CD4-positive, alpha-beta T cell treated with Interleukin-17A for 1 hour (primary cell): ENCODE measurements at places on chromosomes 13 and 19.

DNA sequence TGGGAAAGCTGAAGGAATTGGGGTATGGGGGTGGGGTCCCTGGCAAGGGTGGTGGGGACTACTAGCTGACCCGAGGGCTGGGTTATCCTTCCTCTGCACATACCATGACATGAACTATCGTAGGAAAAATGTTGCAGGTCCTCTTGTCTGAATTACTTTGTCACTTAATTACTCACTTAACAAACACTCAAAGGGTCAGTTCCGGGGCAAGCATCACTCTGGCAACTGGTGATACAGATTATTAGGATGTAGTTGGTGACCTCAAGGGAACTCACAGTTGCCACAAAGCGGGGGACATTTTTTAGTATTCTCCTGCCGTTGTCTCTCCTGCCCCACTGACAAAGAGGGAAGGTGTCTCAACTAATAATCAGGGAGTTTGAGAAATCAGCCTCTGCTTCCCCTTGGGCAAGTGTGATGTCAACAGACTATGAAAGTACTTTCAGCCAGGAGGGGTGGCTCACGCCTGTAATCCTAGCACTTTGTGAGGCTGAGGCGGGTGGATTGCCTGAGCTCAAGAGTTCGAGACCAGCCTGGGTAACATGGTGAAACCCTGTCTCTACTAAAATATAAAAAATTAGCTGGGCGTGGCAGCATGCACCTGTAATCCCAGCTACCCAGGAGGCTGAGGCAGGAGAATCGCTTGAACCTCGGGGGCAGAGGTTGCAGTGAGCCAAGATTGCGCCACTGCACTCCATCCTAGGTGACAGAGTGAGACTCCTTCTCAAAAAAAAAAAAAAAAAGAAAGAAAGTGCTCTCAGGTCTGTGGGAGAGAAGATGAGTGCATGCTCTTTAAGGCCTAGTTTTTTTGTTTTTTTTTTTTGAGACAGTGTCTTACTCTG, 10.3 kb downstream of the DNAJB1 start:
- DNase-seq = peak; percentile 37

- DNase-seq = no peak
These were observed 60.6 kb upstream of the NBEA start for GRCh38 chr13:34881494-34881893.

DNA sequence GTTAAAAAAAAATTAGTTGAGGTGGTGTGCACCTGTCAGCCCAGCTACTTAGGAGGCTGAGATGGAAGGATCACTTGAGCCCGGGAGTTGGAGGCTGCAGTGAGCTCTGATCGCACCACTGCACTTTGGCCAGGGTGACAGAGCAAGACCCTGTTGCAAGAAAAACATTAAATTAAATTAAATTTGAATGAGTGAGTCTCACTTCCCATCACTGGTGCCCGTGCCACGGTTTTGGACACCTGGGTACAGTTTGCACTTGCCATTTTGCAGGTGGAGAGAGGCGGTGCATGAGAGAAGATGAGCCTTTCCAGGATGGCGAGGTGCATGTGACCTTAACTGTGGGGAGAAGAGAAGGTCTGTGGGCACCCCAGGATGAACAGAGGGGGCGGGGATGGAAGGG, 60.3 kb upstream of the ZNF536 start:
- no peak for DNase-seq

DNA sequence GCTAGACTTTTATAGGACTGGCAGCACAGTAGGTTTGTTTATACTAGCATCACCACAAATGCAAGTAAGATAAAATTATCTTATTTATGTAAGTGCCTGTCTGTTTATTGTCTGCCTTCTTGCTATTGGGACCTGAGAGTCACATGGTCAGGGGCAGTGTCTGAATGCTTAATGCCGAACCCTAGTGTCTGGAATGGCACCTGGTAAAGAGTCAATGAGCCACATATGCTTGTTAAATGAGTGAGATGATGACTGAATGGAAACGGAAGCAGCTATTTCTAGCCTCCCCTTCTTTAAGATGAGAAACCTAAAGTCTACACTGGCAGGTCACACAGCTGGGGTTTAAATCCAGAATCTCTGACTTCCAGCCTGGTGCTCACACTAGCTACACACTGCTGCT, 92.2 kb downstream of the STOML3 start:
- no peak for DNase-seq

DNA sequence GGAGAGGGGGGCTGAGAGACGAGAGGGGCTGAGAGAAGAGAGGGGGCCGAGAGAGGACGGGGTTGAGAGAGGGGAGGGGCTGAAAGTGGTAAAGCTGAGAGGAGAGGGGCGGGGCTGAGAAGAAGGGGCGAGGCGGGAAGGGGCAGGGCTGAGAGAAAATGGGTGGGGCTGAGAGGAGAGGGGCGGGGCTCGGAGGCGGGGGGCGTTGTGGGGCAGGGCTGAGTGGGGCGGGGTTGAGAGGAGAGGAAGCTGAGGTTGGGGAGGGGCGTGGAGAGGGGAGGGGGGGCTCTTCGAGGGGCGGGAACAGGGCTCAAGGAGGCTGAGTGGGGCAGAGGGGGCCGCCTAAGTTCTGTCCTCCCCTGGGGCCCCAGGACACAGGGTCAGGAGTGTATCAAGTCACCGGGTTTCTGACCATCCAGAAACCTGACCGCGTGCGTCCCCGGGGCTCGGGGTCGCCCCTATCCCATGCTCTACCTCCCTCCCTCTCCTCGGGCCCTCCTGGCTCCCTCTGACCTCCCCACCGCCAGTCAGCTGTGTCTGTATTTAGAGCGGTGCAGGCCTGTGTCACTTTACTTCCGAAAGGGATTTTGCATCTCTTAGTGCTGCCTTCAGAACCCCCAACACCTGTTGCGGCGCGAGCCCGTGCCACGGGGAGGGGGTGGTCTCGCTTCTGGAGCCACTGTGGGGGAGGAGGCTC, 38.6 kb upstream of the SEMA6B start:
- peak; percentile 60 for DNase-seq

DNA sequence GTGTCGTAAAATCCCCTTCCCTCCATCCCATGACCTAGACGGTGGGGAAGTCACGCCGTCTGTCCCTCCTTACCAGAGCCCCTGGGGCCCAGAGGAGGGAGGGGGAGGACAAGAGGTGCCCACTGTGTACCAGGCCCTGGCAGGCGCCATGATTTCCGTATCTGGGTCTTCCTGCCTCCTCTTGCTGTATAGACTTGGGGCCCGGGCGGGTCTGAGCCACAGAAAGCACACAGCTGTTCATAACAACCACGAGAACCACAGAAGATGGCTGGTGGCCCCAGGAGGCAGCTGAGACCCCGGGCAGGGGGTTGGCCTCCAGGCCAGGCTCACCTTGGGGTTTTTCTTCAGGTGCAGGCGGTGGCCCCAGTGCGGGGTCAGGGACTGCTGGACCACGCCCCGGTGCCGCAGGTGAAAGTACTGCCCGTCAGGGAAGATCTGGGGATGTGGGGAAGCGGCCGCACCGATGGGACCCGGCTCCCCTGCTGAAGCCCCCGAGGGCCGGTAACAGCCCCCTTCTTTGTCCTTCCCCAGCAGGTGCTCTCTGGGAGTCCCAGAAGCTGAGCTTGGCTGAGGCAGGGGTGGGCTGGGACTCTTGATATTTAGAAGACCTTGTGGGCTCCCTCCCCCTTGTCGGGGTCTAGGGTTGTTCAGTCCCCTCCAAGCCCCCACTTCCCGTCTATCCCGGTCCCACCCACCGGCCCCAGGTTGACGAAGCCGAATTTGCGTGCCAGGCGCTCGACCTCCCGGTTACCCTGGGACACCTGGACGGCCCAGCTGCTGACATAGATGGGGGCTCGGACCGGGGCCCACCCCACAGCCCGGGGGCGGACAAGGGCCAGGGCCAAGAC, 463 bp downstream of the PCSK4 start:
- no peak for DNase-seq

DNA sequence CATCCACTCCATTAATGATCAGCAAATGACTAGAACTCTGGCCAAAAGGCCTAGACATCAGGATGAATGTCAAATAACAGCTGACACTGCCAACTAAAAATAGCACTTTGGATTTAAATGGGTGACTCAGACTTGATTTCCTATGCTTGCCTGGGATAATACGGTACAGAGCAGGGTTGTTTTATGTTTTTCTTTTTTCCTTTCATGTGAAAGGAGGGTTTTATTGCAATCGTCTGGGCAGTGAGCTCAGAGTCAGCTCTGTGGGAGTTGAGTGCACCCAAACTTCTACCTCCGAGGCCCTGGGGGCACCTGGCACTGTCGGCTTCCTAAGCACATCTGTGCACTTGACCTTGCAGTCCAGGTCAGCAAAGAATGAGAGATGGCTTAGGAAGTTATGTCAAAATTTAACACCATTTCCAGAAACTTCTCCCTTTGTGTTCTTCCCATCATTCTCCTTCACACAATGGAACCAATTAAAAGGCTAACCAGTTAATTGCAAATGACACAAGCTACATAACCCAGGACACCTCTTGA, 134.1 kb downstream of the LACC1 start:
- DNase-seq = no peak

DNA sequence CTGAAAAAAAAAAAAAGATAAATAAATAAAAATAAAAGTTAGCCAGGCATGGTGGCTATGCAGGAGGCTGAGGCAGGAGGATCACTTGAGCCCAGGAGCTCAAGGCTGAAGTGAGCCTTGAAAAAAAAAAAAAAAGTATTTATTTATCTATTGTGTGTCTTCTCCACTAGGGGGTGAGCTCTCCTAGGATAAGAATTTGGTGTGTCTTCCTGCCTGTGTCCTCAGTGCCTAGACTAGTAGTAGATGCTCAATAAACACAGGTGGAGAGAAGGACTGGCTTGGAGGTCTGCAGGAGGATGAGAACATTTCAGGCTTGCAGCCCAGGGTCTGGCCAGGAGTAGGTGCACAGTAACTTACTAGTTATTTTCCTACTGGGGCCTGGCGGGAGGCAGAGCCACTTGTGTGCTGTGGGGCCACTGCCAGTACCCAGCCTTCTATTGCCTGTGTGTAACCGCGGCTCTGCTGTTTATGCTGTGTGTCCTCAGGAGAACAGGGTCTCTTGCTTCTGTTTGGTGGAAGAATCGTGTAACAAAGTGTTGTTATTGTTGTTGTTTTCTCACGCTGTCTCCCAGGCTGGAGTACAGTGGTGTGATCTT, 5.4 kb downstream of the LMTK3 start:
- peak; percentile 76 for DNase-seq

- no peak for DNase-seq
These were observed 45.2 kb upstream of the AMER2 start for GRCh38 chr13:25217023-25217885.

DNA sequence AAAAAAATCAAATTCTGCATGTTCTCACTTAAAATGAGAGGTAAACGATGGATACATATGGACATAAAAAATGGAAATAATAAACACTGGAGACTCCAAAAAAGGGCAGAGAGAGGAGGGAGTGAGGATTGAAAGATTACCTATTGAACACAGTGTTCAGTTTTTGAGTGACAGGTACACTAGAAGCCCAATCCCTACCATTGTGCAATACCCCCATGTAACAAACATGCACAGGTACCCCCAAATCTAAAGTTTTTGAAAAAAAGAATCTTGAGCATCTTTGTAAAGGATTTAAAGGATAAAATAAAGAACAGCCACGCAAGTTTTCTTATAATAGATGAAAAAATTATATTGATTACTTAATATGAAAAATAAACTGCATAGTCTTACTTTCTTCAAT, 16.7 kb upstream of the CLC start:
- no peak for DNase-seq

DNA sequence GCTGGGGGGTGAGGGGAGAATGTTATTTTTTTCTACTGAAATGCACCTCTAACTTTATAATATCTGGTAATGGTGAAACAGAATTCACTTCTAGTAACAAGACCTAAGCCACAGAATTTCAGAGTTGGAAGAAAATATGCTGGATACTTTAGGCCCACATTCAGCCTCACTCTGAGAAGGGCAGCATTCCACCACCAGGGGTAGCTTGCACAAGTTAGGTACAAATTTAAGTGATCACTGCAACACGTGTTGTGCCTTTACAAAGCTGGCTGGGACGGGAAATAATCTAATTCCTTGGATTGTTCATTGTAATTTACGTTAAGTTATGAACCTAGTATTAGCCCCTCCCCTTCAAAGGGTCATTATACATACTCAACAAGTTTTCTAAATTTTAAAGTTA, 192.3 kb downstream of the RGCC start:
- no peak for DNase-seq

GRCh38 chr13:21364916-21365315, 94.2 kb downstream of the ZDHHC20 start:
- no peak for DNase-seq

DNA sequence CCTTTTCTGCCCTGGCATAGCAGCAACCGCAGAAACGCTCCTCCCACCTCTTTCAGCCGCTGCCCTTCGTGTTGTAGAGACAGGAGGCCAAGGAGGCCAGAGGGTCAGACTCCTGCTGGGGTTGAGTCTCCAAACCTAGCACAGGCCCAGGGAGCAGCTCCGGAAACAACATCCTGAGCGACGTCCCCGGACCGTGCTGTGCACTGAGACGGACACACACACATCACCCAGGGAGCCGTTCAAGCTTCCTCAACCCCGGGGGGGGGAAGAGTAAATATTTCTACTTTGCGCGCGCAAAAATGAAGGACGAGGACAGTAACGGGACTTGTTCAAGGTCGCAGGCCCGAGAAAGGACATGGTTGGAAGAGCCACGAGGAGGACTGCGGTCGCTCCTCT, 657 bp downstream of the ZNF550 start:
- peak; percentile 3 for DNase-seq

DNA sequence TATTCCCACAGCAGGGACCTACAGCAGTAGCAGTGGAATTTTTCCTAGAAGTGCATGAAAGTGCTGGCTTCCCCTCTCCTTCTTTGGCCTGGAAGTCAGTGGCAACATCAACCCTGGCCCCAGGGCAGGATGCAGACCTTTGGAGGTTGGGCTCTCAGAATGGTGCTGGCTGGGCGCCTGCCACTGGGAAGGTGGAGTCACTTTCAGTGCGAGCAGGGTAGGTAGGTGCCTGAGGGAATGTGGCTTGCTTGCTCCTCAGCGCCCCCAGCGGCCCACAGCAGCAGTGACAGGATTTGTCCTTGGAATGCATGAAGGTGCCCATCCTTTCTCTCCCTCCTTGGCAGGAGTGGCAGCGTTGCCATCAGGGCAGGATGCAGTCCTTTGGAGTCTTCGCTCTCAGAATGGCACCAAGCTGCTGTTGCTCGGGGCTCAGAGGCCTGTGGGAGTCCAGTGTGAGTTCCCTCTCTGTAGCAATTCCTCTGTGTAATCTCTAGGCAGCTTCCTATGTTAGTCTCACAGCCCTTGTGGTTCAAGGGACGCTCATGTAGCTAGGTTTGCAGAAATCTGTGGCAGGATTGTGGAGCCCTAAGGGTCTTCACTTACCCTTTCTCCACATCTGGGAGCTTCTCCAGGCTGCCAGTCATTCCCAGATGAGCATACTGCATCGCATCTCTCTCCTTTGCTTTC, 354.4 kb upstream of the DACH1 start:
- DNase-seq = no peak

- DNase-seq = no peak
These were observed 139.2 kb downstream of the SLITRK5 start for GRCh38 chr13:87810391-87810801.
